ENCODE measurements at places on chromosomes 13 and 19.

DNA sequence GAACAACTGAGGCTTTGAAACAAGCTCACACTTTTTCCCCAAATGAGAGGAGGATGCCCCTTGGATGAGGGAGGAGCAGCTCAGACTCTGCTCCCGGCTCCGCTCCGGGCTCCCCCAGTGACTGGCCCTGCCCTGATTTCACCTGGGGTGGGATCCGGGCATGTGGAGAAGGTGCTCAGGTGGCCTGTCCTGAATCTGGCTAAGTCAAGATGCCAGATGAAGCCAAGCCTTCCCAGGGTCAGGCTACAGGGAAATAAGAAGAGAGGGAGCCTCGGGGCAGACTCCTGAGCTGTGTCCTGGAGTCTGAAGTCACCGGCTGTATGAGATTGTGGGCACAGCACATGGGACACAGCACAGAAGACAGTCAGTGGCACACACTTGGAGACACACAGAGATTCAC, 10.3 kb downstream of the CEACAM5 start:
- DNase-seq = no peak

GRCh38 chr13:66860878-66861417, 369.2 kb downstream of the PCDH9 start:
- DNase-seq = peak; percentile 60

- DNase-seq = no peak
These were observed 1.8 kb upstream of the NMRK2 start for GRCh38 chr19:3931041-3931440.

DNA sequence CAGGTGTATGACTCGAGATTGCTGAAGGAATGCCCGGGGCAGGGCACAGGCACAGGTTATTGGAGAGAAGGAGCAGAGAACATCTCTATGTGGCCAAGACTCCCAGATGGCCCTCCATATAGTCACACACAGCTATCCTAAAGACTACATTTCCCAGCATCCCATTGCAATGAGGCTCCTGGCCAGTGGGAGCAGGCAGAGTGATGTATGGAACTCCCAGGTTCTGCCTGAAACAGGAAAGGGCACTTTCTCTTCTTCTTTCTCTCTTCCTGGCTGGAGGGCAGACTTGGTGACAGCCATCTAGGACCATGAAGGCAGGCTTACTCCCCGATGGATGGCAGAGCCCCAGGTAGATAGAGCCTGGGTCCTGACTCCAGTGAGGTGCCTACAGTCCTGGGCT, 13.5 kb downstream of the PPP1R13L start:
- no peak for DNase-seq

DNA sequence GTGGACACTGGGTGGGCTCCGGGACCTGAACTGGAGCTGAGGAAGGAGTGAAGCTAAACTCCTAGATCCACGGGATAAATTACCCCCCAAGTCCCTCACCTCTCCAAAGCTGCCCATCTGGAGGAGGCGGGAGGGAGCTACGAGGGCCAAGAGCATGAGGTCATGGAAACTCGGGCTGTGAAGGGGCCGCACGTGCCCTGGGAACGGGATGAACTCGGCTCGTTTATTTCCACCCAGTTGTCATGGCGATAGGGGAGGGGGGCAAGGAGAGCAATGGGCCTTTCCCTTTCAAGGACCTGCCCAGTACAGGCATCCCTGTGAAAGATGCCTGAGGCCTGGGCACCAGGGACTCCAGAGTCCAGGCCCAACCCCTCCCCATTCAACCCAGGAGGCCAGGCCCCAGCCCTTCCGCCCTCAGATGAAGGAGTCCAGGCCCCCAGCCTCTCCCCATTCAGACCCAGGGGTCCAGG, 3.8 kb downstream of the PPP1R12C start:
- peak; percentile 96 for DNase-seq

GRCh38 chr13:20495087-20496023, 30.3 kb downstream of the CRYL1 start:
- peak; percentile 87 for DNase-seq

DNA sequence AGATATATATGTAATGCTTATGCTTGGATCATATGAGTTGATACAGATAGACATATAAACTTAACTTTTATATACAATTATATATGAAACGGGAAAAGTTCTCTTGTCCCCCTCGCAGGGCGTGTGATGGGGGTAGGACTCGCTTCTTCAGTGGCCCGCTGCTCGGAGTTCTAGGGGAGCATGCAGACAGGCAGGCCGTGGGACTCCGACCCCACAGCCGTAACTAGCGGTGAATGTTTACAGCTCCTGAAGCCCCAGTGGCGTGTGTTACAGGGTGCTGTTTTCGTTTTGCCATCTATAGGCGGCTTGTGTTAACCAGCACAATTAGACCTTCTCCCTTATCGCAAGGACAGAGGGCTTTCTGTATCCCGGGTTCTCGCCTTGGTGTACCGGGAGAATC, 1899.8 kb downstream of the PCDH9 start:
- DNase-seq = no peak

DNA sequence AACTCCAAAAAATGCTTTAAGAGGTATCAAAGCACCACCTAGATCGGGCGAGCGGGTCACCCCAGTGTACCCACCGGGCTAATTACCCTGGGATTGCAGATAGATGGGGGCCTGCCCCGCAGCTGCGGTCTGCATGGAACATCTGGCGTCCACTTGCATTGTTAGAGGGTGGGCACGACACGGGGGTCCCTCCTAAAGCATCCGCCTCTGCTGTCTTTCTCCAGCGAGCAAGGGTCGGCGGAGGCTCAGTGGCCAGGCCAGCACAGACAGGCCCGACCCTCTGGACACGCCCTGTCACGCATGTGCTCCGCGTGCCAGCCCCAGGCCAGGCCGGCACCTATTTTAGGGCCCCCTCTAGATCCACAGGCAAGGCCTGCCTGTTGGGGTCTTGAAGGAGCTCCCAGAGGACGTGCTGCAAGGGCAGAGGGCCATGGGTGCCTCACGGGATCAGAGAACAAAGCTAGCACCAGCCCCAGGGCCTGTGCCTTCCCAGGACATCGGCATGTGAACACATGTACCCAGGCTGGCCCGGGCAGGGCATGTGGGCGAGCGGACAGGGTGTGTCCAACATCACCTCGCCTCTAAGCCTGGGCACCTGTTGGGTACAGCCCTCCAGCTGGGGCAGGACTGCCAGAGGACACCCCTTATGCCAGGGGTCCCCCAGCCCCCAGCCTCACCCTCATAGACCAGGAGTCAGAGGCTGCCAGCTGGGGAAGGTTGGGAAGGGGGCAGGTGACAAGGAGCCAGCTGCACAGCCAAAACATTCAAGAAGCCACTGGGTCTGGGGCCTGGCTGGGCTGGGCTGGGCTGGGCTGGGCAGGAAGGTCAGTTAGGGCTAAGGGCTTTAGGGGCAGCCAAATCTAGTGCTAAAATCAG, 35.6 kb upstream of the NANOS3 start:
- DNase-seq = no peak
